ENCODE measurements at places on chromosomes 2 and 18.

DNA sequence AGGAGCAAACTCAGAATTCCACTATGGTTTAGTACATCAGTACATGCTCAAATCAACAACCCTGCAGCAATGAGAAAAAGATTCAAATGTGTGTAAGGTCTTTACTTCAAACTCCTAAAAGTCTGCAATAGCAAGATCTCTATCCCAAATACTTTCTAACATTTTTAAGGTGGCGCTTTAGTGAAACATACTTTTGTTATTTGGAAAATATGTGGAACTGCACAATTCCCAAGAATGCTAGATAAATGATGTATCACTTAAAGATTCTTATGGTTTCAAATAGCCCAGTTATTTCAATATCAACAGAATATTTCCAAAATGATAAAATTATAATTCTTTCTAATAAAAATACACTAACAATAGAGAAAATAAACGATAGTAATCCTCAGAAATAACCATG lies 227.6 kb upstream of the SMAD7 start:
- no peak for DNase-seq

DNA sequence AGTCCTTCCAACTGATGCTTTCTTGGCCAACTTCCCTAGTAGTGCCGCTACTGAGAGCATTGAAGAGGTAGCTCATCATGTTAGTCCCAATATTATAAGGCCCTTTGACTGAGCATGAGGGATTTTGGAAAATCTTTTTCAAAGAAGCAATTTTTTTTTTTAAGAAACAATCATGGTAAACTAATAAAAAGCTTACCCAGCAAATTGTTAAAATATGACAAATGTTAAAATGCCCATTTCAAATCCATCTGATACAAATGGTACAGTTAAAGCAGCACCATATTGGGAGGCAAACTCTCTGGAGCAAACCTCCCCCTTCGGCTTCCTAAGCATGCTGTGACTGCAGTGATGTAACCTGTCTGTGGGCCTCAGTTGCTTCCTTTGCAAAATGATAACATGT lies 135.6 kb downstream of the RTN4 start:
- no peak for DNase-seq

DNA sequence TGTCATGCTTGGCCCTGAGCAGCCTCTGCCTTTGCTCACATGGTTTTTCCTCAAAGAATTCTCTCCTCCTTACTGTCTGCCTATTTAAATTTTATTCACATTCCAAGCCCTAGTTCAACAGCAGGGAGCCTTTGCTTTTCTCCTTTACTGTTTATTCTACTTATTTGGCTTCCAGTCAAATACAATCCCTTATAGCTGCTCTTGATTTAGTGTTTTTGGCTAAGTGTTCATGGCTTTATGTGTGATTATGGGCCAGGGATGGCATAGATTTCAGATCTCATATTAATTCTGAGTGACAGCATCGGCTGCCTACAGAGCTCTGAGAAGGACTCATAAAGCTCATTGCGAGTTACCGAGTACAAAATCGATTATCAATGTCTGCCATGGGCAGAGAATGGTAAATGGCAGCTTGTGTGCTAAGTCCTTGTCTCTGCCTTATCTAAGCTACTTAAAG lies 106.7 kb downstream of the METTL8 start:
- no peak for DNase-seq

DNA sequence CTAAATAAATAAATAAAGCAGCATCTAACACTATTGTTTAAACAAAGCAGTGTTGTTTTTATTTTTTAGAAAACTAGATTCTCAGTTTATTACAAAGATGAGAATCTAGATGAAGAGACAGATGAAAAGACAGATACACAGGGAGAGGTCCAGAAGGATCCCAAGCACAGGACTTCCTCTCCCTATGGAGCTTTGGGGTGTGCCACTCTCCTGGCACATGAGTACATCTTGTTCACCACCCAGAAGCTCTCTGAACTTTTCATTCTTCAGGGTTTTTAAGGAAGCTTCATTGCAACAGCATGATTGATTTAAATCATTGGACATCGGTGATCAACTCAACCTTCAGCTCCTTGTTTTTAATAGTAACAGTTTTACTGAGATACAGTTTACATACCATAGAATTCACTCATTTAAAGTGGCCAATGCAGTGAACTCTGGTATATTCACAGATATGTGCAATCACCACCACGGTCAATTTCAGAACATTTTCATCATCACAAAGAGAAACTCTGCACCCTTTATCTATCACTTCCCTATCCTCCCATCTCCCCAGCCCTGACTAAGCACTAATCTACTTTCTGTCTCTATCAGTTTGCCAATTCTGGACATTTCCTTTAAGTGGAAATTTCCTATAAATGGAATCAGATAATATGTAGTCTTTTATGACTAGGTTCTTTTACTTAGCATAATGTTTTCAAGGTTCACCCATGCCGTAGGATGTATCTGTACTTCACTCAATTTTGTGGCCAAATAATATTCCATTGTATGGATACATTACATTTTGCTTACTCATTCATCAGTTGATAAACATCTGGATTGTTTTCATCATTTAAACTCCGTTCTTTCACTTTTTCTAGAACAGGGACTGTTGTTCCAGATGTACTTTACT lies 62.3 kb upstream of the ZFP36L2 start:
- no peak for DNase-seq

DNA sequence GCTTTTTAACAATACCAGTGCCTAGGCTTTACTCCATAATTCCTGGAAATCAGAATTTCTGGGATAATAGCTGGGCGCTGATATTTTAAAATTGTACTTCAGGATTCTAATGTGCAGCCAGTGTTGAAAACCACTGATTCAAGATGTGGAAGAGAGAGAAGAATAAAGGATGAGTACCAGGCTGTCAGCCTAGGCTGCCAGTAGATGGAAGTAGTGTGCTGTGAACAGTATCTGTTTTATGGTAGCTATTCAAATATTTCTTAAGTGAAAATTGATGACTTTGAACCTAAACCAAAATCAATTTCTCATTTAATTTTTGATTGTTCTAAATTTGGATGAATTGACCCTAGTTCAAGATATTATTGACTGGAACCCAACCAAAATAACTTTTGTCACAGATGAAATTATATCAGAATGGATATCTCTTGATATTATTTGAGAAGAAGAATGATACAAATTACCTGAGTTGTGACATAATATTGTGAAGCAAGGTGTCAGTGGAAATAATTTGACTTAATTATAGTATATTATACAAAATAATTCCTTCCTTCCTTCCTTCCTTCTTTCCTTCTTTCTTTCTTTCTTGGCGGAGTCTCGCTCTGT lies 88.0 kb downstream of the COMMD1 start:
- no peak for DNase-seq

DNA sequence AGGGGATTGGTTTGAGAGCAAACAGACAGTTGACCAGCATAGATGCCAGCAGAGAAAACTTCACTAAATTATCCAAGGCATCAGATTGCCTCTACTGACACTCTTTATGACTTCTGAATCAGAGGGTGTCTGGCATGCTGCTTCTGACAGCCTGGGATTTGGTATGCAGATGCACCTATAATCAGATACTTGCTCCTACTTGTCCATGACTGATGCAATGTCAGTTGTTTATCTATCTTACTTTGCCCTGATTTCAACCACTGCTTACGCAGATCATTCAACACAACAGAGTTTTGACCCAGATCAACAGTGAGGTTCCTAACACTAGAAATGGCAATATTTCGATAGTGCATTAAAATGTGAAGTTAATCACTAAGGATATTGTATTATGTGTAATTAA lies 22.6 kb upstream of the CALCRL start:
- no peak for DNase-seq

DNA sequence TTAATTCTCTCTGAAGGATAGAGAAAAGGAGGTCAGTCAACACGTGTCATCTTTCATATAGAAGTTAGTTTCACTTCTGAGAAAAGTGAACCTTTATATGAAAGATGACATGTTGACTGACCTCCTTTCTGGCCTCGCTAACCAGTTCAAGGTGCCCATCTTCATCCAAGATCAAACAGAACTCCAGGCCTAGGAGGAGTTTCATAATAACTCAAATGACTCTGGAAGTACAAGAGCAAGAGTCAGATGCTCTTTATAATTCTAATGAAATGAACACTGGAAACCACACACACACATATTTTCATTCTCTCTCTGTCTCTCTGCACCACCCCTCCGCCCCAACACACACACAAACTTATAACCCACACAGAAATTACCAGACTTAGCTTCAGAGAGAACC lies 16.3 kb downstream of the ANKRD44 start:
- DNase-seq = no peak

DNA sequence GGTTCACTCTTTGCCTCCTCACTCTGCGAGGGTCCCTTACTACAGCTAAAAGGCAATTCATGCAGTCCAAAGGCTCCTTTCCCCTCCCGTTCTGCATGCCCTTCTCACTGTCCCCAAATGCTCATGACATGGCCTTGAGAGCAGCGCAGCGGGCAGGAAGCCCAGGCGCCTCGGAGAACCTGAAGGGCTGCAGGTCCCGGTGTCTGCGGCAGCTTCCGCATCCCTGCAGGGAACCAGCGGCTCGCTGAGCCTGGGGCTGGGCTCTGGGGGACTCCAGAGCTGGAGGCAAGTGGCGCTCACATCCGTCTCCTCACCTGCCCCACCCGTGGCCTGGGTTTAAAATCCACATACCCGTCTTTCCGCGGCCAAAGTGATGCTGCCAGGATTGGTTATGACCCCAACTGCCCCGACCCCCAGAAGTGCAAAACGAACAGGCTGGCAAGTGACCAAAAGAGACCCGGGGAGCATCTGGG lies 462 bp upstream of the CIDEA start:
- no peak for DNase-seq

GRCh38 chr18:62925031-62925688 lies 209.8 kb downstream of the PHLPP1 start:
- no peak for DNase-seq

GRCh38 chr2:109367683-109368082 lies 238.7 kb downstream of the SH3RF3 start:
- no peak for DNase-seq

GRCh38 chr18:22868831-22869230 lies 64.3 kb upstream of the RBBP8 start:
- DNase-seq = no peak

- DNase-seq = no peak
These were observed 54.2 kb downstream of the SERTAD2 start for GRCh38 chr2:64599469-64599868.
